ENCODE measurements at places on chromosomes 5 and 9. TPM values are rescaled to one million over a fixed set of nuclear protein-coding genes. Genes with fewer than 3 reads are reported as not detected.

LCN15 gene
- not detected for total RNA-seq

C5orf63 gene
- 2.2 TPM for total RNA-seq

SLC46A2 gene
- total RNA-seq = not detected

TRIM36 gene
- 16.8 TPM for total RNA-seq

GPX3 gene
- 0.19 TPM for total RNA-seq

PCDHB5 gene
- 23.6 TPM for total RNA-seq

RGS7BP gene
- total RNA-seq = 3.1 TPM

GRCh38 chr9:134442486-134443173 is 116.4 kb downstream of the RXRA start:
- no peak overlapping the region for H3K27ac ChIP-seq
- H3K27me3 ChIP-seq = no peaks in the 10 kb centered on the region
- no peak overlapping the region for H3K4me3 ChIP-seq
- peaks cover 11% of the 10 kb centered on the region for H3K4me1 ChIP-seq
- DNase-seq = no peak

GRCh38 chr5:81506900-81507588 is 113.1 kb upstream of the ACOT12 start:
- H3K4me3 ChIP-seq = no peak overlapping the region
- no peaks in the 10 kb centered on the region for H3K27me3 ChIP-seq
- H3K36me3 ChIP-seq = no peaks in the 10 kb centered on the region

GRCh38 chr5:73307645-73308355 is 134.8 kb downstream of the TMEM174 start:
- H3K4me1 ChIP-seq = no peaks in the 10 kb centered on the region
- H3K4me3 ChIP-seq = no peak overlapping the region
- no peak overlapping the region for H3K27ac ChIP-seq
- H3K36me3 ChIP-seq = no peaks in the 10 kb centered on the region
- DNase-seq = no peak

DNA sequence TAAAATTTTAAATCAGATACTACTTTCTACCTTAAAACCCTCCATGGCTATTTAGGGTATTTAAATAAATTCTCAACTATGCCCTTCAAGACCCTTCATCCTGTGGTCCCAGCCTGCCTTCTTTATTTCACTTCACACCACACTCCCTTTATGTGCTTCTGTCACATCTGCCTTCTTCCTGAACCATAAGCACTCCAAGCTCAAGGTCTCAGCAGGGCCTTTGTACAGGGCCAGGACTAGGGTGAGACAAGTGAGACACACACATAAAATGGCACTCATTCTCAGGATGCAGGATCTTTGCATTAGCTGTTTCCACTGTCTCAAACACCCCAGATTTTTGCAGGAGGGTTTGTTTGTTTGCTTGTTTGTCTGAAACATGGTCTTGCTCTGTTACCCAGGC is 7.6 kb downstream of the ITK start:
- no peaks in the 10 kb centered on the region for H3K36me3 ChIP-seq
- no peak overlapping the region for H3K4me3 ChIP-seq
- no peaks in the 10 kb centered on the region for H3K27me3 ChIP-seq
- no peak for DNase-seq
- no peak overlapping the region for H3K27ac ChIP-seq

GRCh38 chr5:83059341-83059740 is 17.9 kb downstream of the TMEM167A start:
- H3K4me3 ChIP-seq = no peak overlapping the region
- no peaks in the 10 kb centered on the region for H3K27me3 ChIP-seq
- H3K27ac ChIP-seq = no peak overlapping the region
- no peaks in the 10 kb centered on the region for H3K4me1 ChIP-seq
- DNase-seq = no peak

DNA sequence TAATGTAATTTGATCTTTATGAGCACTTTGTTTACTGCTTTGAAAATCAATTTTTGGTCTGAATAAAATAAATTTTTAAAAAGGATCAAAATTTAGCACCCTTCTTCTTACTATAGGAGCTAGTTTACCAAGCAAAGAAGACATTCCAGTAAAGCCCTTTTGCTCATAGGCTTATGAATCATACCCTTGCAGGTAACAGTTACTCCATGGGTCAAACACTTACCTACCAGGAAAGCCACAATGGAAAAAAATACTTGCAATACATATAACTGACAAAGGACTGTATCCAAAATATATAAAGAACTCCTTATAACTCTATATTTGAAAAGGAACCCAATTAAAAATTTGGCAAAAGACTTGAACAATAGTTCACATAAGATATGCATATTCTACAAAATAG is 66.6 kb downstream of the SHOC1 start:
- no peaks in the 10 kb centered on the region for H3K27me3 ChIP-seq
- no peak for DNase-seq
- H3K36me3 ChIP-seq = no peaks in the 10 kb centered on the region
- no peak overlapping the region for H3K27ac ChIP-seq
- H3K4me1 ChIP-seq = no peaks in the 10 kb centered on the region
- H3K4me3 ChIP-seq = no peak overlapping the region

DNA sequence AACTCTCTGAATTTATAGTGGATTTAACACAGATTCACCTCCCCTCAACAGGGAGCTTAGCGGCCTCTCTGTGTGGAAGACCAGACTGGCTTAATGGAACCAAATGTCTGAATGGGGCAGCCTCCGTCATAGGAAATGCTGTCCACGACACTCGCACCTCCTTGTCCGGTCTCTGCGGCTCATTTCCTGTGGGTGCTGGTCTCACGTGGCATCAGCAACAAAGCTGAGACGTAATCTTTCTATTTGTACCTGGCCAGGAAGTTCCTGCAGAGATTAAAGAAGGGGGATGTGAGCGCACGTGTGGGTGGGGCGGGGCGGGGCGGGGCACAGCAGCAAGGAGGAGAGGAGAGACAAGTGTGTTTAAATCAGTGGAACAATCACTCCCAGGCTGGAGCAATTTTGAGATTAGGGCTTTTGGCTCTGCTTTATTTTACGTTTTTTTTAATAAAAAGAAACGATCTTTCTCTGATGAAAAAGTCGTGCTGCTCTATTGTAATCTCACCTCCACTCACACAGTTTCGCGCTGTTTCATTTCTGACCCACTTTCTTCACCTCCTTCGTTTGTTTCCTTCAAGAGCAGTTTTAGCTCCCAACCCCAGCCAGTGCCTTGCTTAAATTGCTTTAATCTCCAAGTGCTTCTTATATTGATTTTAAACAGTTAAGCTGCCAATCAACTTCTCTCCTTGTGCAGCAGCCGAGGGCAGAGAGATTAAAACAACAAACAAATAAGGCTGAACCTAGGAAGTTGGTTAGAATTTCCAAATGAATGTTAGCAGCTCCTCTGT is 132.2 kb upstream of the ASTN2 start:
- no peaks in the 10 kb centered on the region for H3K4me1 ChIP-seq
- peaks cover 12% of the 10 kb centered on the region for H3K27me3 ChIP-seq

- H3K4me1 ChIP-seq = peaks cover 3% of the 10 kb centered on the region
Observed at GRCh38 chr9:132798817-132799790, 79.0 kb downstream of the AK8 start.

DNA sequence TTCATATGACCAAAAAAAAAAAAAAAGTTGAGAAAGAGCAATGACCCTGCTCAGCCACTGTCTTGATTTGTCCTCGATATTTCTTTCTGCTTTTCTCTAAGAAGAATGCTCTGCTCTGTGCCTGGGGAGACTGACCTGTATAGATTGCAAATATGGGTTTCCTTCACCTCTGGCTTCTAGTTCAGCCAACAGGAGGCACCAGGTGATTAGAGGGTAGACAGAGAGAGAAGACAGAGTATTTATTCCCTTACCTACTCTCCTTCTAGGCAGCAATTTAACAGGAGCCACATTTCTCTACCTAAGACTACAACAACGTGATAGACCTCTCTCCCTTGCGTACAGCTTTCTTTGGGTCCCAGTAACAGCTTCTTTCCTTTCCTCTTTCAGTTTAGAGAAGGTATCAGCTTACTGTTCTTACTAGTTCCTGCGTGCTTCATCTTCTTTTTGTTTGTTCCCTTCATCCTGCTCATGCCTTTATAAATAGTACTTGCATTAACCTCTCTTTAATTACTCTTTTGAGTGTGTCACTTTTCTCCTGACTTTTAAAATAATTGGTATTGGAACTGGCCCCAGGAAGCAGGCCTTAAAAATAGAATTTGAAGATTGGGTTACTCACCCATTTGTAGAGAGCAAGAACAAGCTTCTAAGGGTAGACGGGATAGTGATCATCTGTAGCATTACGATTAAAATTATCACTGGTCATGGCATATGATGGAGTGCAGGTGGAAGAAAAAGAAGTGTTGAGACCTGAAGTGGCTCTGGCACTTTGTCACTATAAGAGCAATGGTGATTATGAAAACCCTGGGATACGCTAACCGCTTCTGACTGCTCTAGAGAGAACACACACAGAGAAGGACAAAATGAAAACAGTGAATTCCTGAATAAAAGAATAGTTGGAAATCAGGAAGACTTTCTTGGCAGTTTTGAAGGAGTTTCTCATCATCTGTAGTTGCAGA is 161.2 kb upstream of the FSTL4 start:
- H3K4me3 ChIP-seq = no peak overlapping the region
- DNase-seq = no peak
- no peaks in the 10 kb centered on the region for H3K36me3 ChIP-seq

DNA sequence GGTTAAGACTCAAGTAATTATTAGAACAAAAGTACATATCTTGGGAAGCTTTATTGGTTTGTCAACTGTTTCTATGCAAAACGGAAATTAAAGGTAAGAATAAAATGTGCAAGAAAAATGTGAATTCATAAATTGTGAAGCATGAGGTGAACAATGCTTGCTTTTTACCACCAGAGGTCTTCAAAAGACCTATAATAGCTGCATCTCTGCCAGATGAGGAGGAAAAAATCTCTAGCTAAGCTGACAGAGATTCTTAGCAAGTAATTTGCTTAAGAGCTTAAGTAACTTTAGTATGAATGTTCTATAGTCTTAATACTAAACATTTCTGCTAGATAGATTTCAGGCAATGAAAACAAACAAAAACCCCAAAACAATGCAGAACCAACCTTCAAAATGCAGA is 54.1 kb downstream of the MRPS30 start:
- H3K27me3 ChIP-seq = no peaks in the 10 kb centered on the region
- DNase-seq = peak; percentile 35
- no peak overlapping the region for H3K27ac ChIP-seq
- no peaks in the 10 kb centered on the region for H3K36me3 ChIP-seq

DNA sequence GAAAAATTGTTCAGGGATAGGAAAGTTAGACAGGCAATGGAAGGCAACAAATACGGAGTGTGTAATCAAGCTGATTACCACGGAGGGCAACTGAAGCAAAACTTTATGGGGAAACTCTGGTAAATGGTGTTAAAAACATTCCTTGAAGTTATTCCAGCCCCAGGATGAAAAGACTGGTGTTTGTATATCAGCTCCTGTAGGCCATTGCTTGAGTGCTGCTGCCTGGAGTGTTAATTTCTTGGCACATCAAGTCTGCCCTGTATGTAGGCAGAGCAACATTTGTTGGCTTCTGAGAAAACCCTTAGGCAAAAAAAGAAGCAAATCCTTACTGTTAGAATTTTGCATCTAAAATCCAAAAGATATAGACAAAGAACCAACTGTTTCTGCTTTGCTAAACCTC is 686.5 kb upstream of the ACO1 start:
- H3K27ac ChIP-seq = no peak overlapping the region
- H3K4me3 ChIP-seq = no peak overlapping the region
- H3K36me3 ChIP-seq = no peaks in the 10 kb centered on the region
